Thoracic aorta (tissue), 2 donors: ENCODE measurements at places on chromosomes 5 and 9. TPM values are rescaled to one million over a fixed set of nuclear protein-coding genes. Genes with fewer than 3 reads are reported as not detected.

NDFIP1 gene
- 102 TPM for total RNA-seq

TAF11L2 gene
- not detected for total RNA-seq

FGF10 gene
- total RNA-seq = 8.8 TPM

ZDHHC11B gene
- total RNA-seq = 1.8 TPM

CDH9 gene
- not detected for total RNA-seq

IL5 gene
- not detected for total RNA-seq

PHF24 gene
- 0.27 TPM for total RNA-seq

XRCC4 gene
- total RNA-seq = 11.1 TPM

MAMDC4 gene
- 1.8 TPM for total RNA-seq

SHROOM1 gene
- 13.1 TPM for total RNA-seq

TEK gene
- 8.4 TPM for total RNA-seq

GRCh38 chr9:125750627-125751011 lies 3.4 kb downstream of the PBX3 start:
- H3K27me3 ChIP-seq = no peaks in the 10 kb centered on the region
- no peak overlapping the region for H3K27ac ChIP-seq
- DNase-seq = no peak
- no peak overlapping the region for H3K4me3 ChIP-seq
- peaks cover 13% of the 10 kb centered on the region for H3K4me1 ChIP-seq

- H3K27ac ChIP-seq = no peak overlapping the region
- H3K4me1 ChIP-seq = no peaks in the 10 kb centered on the region
- H3K36me3 ChIP-seq = no peaks in the 10 kb centered on the region
- H3K4me3 ChIP-seq = no peak overlapping the region
- no peak for DNase-seq
These were observed 52.3 kb upstream of the MOCS2 start for GRCh38 chr5:53161876-53162275.

DNA sequence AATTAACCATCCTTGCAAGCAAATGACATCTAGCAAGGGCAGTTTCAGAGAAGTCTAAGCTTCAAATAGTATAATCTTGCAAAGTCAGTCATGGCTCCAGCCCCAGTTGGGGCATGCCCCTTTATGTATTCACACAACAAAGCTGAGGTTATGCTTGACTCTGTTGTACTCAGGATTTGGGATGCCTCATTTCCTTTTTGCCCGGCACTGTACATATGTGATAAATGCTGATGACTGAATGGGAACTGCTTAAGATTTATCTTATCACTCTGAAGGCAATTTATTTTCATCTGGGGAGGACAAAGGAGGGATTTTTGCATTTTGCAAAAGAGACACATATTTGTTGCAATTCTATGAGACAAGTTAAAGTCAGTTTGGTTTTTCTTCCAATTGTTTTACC lies 219.2 kb downstream of the TRPM3 start:
- no peak overlapping the region for H3K27ac ChIP-seq
- no peak for DNase-seq
- H3K27me3 ChIP-seq = no peaks in the 10 kb centered on the region

- H3K4me3 ChIP-seq = no peak overlapping the region
- DNase-seq = no peak
- no peak overlapping the region for H3K27ac ChIP-seq
- H3K27me3 ChIP-seq = no peaks in the 10 kb centered on the region
- H3K36me3 ChIP-seq = no peaks in the 10 kb centered on the region
These were observed 30.0 kb upstream of the MAMDC2 start for GRCh38 chr9:70013598-70014196.

- no peak for DNase-seq
- H3K36me3 ChIP-seq = peaks cover 62% of the 10 kb centered on the region
- peaks cover 27% of the 10 kb centered on the region for H3K4me1 ChIP-seq
- peak overlapping the region; percentile 64 for H3K27ac ChIP-seq
These were observed 43.6 kb downstream of the JADE2 start for GRCh38 chr5:134568761-134569695.

GRCh38 chr9:120465685-120466407 lies 114.1 kb downstream of the CDK5RAP2 start:
- H3K27ac ChIP-seq = no peak overlapping the region
- peaks cover 6% of the 10 kb centered on the region for H3K36me3 ChIP-seq

- peaks cover 6% of the 10 kb centered on the region for H3K36me3 ChIP-seq
- H3K27ac ChIP-seq = peak overlapping the region; percentile 88
- H3K4me1 ChIP-seq = peaks cover 64% of the 10 kb centered on the region
- no peaks in the 10 kb centered on the region for H3K27me3 ChIP-seq
- no peak for DNase-seq
These were observed 110.8 kb downstream of the SMARCA2 start for GRCh38 chr9:2125906-2126305.

- DNase-seq = no peak
- H3K4me1 ChIP-seq = no peaks in the 10 kb centered on the region
- H3K4me3 ChIP-seq = no peak overlapping the region
These were observed 200.3 kb downstream of the HSPA4 start for GRCh38 chr5:133252133-133252480.

- H3K27ac ChIP-seq = peak overlapping the region; percentile 100
- peaks cover 6% of the 10 kb centered on the region for H3K4me1 ChIP-seq
- no peaks in the 10 kb centered on the region for H3K36me3 ChIP-seq
- H3K4me3 ChIP-seq = peak overlapping the region; percentile 99
- no peak for DNase-seq
These were observed 421 bp downstream of the RUSC2 start for GRCh38 chr9:35490155-35490909.

DNA sequence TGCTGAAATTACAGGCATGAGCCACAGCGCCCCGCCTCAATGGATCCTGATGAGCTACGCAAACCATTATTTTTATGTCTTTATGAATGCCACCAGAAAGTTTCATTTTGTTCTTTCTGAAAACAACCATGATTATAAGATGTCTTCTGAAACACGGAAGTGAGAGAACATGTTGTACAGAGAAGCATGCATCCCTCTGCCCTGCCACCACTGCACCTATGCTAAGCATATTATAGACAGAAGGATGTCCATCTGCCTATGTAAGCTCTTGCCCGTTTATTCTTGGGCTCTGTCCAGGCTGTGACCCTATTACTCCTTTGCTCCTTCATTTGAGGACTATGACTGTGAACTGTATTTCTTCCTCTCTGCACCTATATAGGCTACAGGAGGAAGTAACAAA lies 74.3 kb downstream of the GRAMD2B start:
- no peak overlapping the region for H3K27ac ChIP-seq
- no peak overlapping the region for H3K4me3 ChIP-seq
- no peak for DNase-seq
- H3K36me3 ChIP-seq = no peaks in the 10 kb centered on the region
- H3K4me1 ChIP-seq = peaks cover 3% of the 10 kb centered on the region
- no peaks in the 10 kb centered on the region for H3K27me3 ChIP-seq

- DNase-seq = no peak
- no peak overlapping the region for H3K27ac ChIP-seq
- H3K27me3 ChIP-seq = no peaks in the 10 kb centered on the region
- H3K36me3 ChIP-seq = no peaks in the 10 kb centered on the region
- H3K4me1 ChIP-seq = peaks cover 12% of the 10 kb centered on the region
These were observed 287.1 kb downstream of the SLIT3 start for GRCh38 chr5:169013846-169014245.

DNA sequence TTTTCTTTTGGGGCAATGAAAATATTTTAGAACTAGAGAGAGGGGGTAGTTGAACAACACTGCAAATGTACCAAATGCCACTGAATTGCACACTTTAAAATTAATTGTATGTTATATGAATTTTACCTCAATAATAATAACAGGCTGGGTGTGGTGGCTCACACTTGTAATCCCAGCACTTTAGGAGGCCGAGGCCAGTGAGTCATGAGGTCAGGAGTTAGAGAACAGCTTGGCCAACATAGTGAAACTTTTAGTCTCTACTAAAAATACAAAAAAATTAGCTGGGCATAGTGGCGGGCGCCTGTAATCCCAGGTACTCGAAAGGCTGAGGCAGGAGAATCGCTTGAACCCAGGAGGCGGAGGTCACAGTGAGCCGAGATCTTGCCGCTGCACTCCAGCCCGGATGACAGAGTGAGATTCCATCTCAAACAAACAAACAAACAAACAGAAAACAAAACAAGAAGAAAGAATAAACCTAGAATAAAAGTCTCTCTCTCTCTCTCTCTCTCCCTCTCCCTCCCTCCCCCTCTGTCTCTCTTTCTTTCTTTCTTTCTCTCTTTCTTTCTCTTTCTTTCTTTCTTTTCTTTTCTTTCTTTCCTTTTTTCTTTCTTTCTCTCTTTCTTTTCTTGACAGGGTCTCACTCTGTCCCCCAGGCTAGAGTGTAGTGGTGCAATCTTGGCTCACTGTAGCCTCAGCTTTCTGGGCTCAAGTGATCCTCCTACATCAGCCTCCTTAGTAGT lies 91.1 kb downstream of the BASP1 start:
- H3K4me3 ChIP-seq = no peak overlapping the region
- no peak for DNase-seq
- no peaks in the 10 kb centered on the region for H3K27me3 ChIP-seq
- no peak overlapping the region for H3K27ac ChIP-seq

GRCh38 chr5:117776977-117777376 lies 1202.4 kb upstream of the SEMA6A start:
- no peaks in the 10 kb centered on the region for H3K4me1 ChIP-seq
- H3K27ac ChIP-seq = no peak overlapping the region
- no peak for DNase-seq
- H3K27me3 ChIP-seq = no peaks in the 10 kb centered on the region

DNA sequence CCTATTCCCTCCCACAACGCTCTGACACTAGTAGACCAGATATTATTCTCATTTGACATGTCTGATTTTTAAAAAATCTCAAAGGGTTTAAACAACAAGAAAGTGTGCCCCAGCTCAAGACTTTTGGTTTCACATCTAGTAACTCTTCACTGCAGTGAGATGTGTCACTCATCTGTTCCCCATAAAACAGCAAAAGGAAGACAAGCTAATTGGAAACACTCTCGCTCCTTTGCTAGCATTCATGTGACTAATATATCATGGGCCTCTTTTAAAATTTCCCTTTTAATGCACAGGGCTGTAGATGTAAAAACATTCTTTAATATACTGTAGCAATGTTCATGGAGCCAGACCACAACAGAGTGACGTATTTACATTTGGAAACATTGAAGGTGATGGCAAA lies 372.6 kb downstream of the ZNF608 start:
- H3K4me3 ChIP-seq = no peak overlapping the region
- no peaks in the 10 kb centered on the region for H3K27me3 ChIP-seq
- H3K27ac ChIP-seq = no peak overlapping the region
- H3K4me1 ChIP-seq = peaks cover 20% of the 10 kb centered on the region
